ENCODE measurements at places on chromosomes 5 and 9.
A peak's percentile ranks its signal among the peaks of the same experiment; 100 is the strongest.

- DNase-seq, result peak; percentile 70
Observed at GRCh38 chr5:442335-443238, at the start of gene EXOC3. Gene EXOC3, plus strand, starts transcription at chr5:443176. Its CDS starts 3,030 bp downstream, at chr5:446206.

- peak; percentile 49 for DNase-seq
Observed at GRCh38 chr5:119355244-119355638, 578 bp upstream of the TNFAIP8 start.

- DNase-seq, result no peak
Observed at GRCh38 chr9:72627147-72627546, 105.7 kb downstream of the TMC1 start.

- no peak for DNase-seq
Observed at GRCh38 chr5:21085791-21086190, 1097.8 kb upstream of the CDH18 start.

- no peak for DNase-seq
Observed at GRCh38 chr9:30609713-30610112, 1774.7 kb upstream of the ACO1 start.

- no peak for DNase-seq
Observed at GRCh38 chr5:9170026-9170425, 375.8 kb downstream of the SEMA5A start.

- no peak for DNase-seq
Observed at GRCh38 chr9:134656334-134657006, 14.9 kb downstream of the COL5A1 start.

- peak; percentile 24 for DNase-seq
Observed at GRCh38 chr9:137113385-137114159, 961 bp downstream of the DPP7 start.
